Pancreas (tissue), 10 donors: ENCODE measurements at places on chromosomes 7 and 10. TPM values are rescaled to one million over a fixed set of nuclear protein-coding genes. Genes with fewer than 3 reads are reported as not detected.

DNA sequence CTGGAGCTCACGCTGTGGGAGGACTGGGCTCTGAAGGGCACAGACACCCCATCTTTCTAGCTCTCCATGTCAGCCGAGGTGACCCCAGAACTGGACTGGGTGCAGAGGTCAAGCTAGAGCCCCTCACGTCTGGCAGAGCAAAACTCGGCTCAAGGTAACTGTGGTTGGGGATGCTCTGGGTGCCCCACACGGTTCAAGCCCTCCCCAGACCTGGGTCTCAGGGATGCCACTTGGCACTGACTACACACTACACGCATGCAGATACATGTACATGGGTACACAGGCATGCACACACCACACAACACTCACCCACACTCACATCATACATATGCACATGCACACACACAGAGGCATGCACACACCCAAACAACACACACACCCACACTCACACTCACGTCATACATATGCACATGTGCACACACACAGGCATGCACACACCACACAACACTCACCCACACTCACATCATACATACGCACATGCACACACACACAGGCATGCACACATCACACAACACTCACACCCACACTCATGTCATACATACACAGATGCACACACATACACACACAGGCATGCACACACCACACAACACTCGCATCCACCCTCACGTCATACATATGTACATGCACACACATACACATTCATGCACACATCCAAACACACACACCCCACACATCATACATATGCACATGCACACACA is 219.3 kb downstream of the DNAJB6 start:
- H3K4me3 ChIP-seq = no peak overlapping the region

- H3K4me1 ChIP-seq = no peaks in the 10 kb centered on the region
- no peak overlapping the region for H3K4me3 ChIP-seq
- no peak for DNase-seq
- H3K27ac ChIP-seq = no peak overlapping the region
Observed at GRCh38 chr7:36070230-36070629, 82.8 kb upstream of the EEPD1 start.

DNA sequence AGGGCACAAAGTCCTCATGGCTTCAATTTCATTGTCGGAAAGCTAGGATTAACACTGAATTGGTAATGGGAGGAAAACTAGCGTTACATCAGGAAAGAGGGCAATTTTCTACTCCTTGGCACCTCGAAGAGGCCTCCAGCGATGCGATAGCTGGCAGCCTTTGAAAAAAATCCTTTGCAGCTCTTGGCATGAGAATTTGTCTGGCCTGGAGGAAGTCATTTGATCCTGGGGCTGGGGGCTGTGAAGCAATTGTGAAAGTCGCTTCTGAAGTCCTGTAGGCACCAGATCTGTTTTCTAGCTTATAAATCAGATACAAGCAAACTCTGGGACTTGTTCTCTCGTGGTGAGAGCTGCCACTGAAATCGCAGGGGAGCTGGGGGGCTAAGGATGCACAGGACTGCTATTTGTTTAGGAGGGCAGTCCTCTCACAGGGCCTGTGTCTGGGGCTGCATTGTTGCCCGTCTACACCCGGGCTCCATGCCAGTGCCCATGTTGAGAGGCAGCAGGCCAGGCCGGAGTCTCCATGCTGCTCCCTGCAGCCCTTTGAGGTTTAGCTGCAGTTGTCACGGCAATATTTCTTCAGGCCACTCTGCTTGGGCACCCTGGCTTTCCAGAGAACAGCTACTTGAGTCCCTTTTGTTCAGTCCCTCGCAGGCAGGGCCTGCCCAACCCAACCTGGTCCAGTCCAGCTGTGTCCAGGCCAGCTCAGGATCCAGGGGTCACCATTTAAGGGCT is 206.8 kb upstream of the LYZL1 start:
- H3K27me3 ChIP-seq = no peaks in the 10 kb centered on the region
- H3K36me3 ChIP-seq = no peaks in the 10 kb centered on the region
- H3K4me3 ChIP-seq = no peak overlapping the region
- no peak for DNase-seq
- no peak overlapping the region for H3K27ac ChIP-seq

- H3K4me3 ChIP-seq = no peak overlapping the region
- DNase-seq = no peak
- no peaks in the 10 kb centered on the region for H3K36me3 ChIP-seq
- no peaks in the 10 kb centered on the region for H3K4me1 ChIP-seq
- no peaks in the 10 kb centered on the region for H3K27me3 ChIP-seq
Observed at GRCh38 chr7:45350896-45351295, 193.3 kb downstream of the RAMP3 start.

Gene WNT8B
- 0.14 TPM for total RNA-seq

GRCh38 chr7:90345595-90346335 is 751 bp upstream of the GTPBP10 start:
- DNase-seq = no peak
- no peaks in the 10 kb centered on the region for H3K27me3 ChIP-seq
- peak overlapping the region; percentile 91 for H3K27ac ChIP-seq
- H3K4me1 ChIP-seq = peaks cover 5% of the 10 kb centered on the region

GRCh38 chr7:135763261-135763660 is 14.6 kb upstream of the FAM180A start:
- no peak overlapping the region for H3K27ac ChIP-seq
- H3K36me3 ChIP-seq = no peaks in the 10 kb centered on the region
- H3K4me1 ChIP-seq = no peaks in the 10 kb centered on the region
- H3K4me3 ChIP-seq = no peak overlapping the region
- H3K27me3 ChIP-seq = no peaks in the 10 kb centered on the region
- no peak for DNase-seq

DNA sequence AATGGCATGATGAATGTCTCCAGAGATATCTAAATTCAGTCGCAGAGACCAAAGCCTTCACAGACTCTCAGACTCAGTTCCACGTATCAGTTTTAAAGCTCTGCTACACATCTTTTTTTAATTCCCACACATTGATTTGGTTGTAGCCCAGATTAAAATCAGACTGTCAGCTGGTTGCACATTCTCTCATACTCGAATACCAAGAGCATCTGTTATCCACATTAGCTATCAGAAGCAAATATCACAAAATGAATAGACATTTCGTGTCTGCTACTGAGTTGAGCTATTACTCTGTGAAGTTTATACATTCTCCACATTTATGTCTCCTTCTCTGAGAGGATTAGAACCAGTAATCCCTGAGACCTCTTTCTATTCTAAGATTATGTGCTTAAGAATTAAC is 229.2 kb downstream of the GPAM start:
- no peak overlapping the region for H3K27ac ChIP-seq
- H3K27me3 ChIP-seq = no peaks in the 10 kb centered on the region
- H3K36me3 ChIP-seq = no peaks in the 10 kb centered on the region
- no peak overlapping the region for H3K4me3 ChIP-seq
- no peak for DNase-seq

DNA sequence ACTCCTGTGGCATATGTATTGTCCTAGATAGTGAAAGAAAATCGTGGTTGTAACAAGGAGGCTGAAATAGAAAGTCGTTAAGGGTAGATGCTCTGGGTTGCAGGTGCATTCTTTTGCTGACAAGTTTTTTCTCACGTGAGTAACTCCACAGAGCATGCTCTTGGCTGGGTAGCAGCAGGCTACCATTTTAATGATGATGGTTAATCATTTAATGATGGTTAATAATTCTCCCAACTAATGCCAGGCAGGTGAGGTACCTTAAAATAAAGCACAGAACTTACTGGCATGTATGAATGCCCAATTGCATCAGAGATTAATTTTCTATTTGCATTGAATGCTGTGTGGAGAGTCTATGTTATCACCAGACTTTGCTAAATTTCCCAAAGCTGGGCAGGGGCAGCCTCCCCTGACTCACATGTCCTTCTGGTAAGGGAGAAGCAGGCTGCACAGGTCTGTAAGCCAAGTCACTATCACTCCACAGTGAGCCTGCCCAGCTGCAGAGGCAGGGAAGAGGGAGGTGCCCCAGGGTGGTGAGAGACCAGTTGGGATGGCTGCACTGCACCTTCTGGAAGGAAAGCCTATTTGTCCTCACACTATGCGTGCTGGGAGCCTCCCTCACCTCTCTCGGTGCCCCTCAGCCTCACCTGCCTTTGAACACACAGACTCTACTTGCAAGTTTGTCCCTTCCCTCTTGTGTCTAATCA is 287.0 kb upstream of the IGFBP3 start:
- no peaks in the 10 kb centered on the region for H3K27me3 ChIP-seq
- no peaks in the 10 kb centered on the region for H3K36me3 ChIP-seq
- H3K4me3 ChIP-seq = no peak overlapping the region

Gene OPALIN
- total RNA-seq = not detected

Gene SLC16A9
- 2.3 TPM for total RNA-seq

DNA sequence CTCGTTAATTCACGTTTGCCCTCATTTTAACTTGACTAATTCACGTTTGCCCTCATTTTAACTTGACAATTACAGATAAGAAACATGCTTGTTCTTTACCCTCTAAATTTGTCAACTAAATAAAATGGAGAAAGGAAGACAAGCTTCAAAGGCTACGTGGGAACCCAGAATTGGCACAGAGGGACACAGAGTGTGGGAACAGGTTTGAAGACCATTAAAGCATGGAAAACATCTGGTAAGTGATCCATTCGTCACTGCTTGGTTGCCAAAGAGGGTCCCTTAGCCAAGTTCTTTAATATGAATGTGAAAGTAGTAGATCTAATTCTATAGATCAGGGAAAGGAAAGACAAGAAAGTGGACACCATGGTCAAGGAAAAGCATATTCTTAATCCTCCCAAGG is 57.2 kb downstream of the ITIH5 start:
- no peak overlapping the region for H3K27ac ChIP-seq
- H3K36me3 ChIP-seq = no peaks in the 10 kb centered on the region
- H3K27me3 ChIP-seq = no peaks in the 10 kb centered on the region

Gene MICALL2
- 8.3 TPM for total RNA-seq
